ENCODE measurements at places on chromosomes 2 and 18. TPM values are rescaled to one million over a fixed set of nuclear protein-coding genes. Genes with fewer than 3 reads are reported as not detected.

GRCh38 chr2:150878356-150878755, 383.3 kb downstream of the RBM43 start:
- H3K4me3 ChIP-seq, result no peak overlapping the region
- peaks cover 2% of the 10 kb centered on the region for H3K27me3 ChIP-seq
- no peaks in the 10 kb centered on the region for H3K4me1 ChIP-seq
- H3K27ac ChIP-seq, result no peak overlapping the region
- peak; percentile 10 for DNase-seq
- no peaks in the 10 kb centered on the region for H3K36me3 ChIP-seq

- no peak overlapping the region for H3K4me3 ChIP-seq
- H3K27me3 ChIP-seq, result peaks cover 12% of the 10 kb centered on the region
- no peak overlapping the region for H3K27ac ChIP-seq
- no peak for DNase-seq
- H3K4me1 ChIP-seq, result no peaks in the 10 kb centered on the region
Measured at GRCh38 chr18:34657860-34658500, 52.1 kb upstream of the DTNA start.

- no peak for DNase-seq
- peaks cover 28% of the 10 kb centered on the region for H3K27me3 ChIP-seq
- H3K4me1 ChIP-seq, result no peaks in the 10 kb centered on the region
- no peak overlapping the region for H3K4me3 ChIP-seq
Measured at GRCh38 chr2:176561706-176562105, 292.5 kb downstream of the MTX2 start.

The ASPRV1 gene
- total RNA-seq, result 0.63 TPM

GRCh38 chr18:22176420-22177326, 7.3 kb downstream of the GATA6 start:
- peaks cover 40% of the 10 kb centered on the region for H3K27me3 ChIP-seq
- DNase-seq, result no peak
- no peaks in the 10 kb centered on the region for H3K4me1 ChIP-seq
- no peak overlapping the region for H3K27ac ChIP-seq
- H3K36me3 ChIP-seq, result peaks cover 2% of the 10 kb centered on the region

The MC2R gene
- total RNA-seq, result not detected

DNA sequence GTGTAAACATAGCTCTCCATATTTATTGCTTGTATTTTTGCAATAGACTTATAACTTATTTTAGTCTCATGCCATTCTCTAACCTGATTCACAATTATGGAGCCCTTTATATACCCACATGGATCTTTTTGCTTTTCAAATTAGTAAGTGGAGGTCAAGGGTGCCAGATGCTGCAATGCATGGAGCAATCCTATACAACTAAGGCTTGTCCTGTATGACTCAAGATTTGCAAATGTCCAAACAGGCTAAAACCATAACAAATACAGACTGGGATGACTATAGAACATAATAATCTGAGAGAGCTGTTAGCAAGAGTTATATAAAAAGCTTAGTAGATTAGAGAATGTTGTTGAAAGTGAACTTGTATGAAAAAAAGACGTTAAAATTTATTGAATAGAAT, 690.4 kb upstream of the NRXN1 start:
- H3K27ac ChIP-seq, result no peak overlapping the region
- no peaks in the 10 kb centered on the region for H3K4me1 ChIP-seq
- no peak for DNase-seq
- H3K27me3 ChIP-seq, result no peaks in the 10 kb centered on the region
- no peak overlapping the region for H3K4me3 ChIP-seq

DNA sequence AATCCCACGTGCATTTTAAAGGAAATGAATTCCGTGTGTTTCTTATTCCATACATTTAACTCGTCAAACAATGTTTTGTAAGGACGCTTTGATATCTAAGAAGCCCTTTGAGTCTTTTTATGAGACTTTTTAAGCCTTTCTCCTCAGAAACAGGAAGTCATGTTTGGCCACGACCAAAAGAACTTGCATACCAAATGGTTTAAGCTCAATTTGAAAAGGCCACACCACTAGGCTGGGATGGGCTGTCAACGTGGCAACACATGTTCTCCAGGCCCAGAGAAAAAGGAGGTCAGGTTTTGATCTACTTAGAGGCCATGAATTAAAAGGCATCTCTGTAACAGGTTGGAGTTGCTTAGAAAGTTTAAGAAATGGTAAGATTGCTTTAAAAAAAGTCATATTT, 441.8 kb downstream of the CMPK2 start:
- H3K4me1 ChIP-seq, result no peaks in the 10 kb centered on the region
- H3K36me3 ChIP-seq, result no peaks in the 10 kb centered on the region
- DNase-seq, result no peak
- no peak overlapping the region for H3K4me3 ChIP-seq
- H3K27me3 ChIP-seq, result no peaks in the 10 kb centered on the region

All from activated CD4-positive, alpha-beta memory T cell treated with anti-CD3 and anti-CD28 coated beads for 36 hours (primary cell).